Stimulated activated CD8-positive, alpha-beta memory T cell treated with anti-CD3 and anti-CD28 coated beads, Interleukin-4, amount 100 ng/mL, for 1 hour (primary cell): ENCODE measurements at places on chromosomes 1 and 21.

DNA sequence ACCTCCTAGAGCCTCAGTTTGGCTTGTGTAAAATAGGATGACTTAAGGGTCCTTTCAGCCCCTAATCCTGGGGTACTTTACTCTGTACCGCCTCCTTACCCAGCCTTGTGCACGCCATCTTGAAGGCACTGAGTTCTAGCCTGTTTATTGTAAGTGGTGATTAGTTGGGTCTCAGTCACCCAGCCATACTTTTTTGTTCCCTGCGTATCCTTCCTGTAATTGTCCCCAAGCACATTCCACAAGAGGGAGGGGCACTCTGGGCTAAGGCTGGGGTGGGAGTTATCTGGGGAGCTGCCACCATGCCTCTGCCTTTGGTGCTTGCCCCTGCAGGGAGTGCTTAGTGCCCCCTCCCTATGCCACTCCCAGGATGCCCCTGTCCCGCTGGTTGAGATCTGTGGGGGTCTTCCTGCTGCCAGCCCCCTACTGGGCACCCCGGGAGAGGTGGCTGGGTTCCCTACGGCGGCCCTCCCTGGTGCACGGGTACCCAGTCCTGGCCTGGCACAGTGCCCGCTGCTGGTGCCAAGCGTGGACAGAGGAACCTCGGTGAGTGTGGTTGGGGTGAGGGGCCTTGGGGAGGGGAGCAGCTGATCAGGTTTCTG lies 856 bp downstream of the FDPS start:
- no peak for DNase-seq

- no peak for DNase-seq
Observed at GRCh38 chr21:45292399-45293219, 4.9 kb upstream of the POFUT2 start.

DNA sequence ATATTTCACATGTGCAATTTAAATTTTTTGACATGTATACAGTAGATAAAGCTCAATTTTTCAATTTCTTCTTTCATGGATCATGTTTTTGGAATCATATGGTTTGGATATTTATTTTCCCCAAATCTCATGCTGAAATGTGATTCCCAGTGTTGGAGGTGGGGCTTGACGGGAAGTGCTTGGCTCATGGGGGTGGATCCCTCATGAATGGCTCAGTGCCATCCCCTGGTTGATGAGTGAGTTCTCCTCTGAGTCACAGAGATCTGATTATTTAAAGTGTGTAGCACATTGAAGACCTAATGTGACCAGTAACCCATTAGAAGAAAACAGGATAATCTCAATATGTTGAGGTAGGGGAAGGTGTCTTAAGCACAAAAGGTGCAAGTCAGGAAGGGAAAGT lies 9.1 kb upstream of the IFI16 start:
- no peak for DNase-seq

GRCh38 chr1:53270873-53271272 lies 32.6 kb upstream of the MAGOH start:
- DNase-seq = no peak

DNA sequence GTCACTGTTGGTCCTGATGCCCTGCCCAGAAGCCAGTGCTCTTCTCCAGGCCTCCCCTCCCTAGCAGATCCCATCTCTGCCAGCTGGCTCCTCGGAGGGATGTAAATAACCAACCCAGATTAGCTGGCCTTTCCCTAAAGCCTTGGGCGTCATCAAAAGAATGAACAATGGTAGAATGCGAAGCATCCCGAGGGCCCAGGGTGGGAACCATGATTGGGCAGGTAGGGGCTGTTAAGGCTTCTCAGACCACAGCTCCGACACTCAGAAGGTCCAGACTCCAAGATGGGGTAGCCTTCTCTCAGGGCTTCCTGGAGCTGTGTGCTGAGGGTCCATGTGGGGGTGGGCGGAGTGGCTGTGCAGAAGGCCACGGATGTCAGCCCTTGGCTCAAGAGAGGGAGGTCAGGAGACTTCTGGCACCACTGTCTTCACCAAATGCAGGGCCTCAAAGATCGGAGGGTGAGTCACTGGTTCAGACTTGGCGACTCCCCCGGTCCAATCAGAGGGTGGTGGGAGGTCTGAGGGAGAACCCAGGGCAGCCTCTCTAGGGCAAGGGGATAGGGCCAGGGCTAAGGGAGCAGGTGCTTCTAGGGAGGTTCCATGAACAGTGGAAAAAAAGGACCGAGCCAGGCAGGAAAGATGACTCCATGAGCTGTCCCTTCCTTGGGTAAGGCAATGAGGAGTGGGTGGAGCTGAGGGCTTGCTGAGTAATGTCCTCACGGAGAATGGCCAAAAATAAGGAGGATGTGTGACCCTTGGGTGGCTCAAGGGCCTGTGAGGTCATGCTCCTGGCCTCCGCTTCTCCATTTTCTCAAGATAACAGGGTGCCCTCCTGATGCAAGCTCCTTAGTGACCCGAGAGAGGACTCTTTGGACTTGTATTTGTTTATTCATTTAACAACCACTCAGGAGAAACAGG lies 58.4 kb upstream of the EPS8L3 start:
- DNase-seq = no peak

DNA sequence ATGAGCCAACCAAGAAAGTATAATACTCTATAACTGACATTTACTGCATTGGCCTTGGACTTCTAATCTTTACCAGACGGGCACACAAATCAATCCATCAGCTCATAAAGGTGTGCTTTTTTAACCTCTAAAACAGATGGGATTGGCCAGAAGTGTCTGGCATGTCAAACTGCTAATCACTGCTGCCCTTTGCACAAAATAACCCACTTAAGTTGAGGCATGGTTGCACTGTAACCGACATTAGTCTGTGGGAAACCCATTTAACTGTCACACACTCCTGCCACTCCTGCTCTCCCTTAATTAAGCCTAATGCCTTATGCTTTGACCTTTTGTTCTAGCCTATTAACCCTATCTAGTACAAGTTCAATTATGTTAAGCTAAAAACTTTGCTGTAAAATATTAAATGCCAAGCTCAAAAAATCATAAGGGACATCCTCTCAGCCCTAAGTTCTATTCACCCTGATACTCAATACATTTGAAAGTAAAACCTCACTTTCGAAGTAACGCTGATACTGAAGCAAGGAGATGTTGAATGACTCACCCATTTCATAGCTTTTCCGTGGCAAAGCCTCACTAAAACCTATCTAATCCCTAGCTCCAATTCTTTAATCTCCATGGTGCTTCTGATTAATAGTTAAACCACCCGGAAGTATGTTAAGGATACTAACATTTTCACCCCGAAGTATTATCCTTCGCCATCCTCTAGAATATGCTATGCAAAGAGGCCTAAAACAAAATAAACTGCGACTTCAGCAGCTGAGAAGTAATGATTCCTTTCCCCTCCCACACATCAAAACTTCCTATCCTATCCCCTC lies 12.9 kb downstream of the NRIP1 start:
- no peak for DNase-seq
